ENCODE measurements at places on chromosomes 5 and 9. TPM values are rescaled to one million over a fixed set of nuclear protein-coding genes. Genes with fewer than 3 reads are reported as not detected.

Gene FASTKD3
- 26.7 TPM for polyA plus RNA-seq

- no peaks in the 10 kb centered on the region for H3K36me3 ChIP-seq
- H3K27ac ChIP-seq: no peak overlapping the region
- H3K4me3 ChIP-seq: no peak overlapping the region
- H3K4me1 ChIP-seq: no peaks in the 10 kb centered on the region
- H3K27me3 ChIP-seq: no peaks in the 10 kb centered on the region
These were observed 286.9 kb upstream of the ATP10B start for GRCh38 chr5:161138751-161139455.

Gene SH3TC2
- 0.48 TPM for polyA plus RNA-seq

Gene SLIT3
- 9.2 TPM for polyA plus RNA-seq

DNA sequence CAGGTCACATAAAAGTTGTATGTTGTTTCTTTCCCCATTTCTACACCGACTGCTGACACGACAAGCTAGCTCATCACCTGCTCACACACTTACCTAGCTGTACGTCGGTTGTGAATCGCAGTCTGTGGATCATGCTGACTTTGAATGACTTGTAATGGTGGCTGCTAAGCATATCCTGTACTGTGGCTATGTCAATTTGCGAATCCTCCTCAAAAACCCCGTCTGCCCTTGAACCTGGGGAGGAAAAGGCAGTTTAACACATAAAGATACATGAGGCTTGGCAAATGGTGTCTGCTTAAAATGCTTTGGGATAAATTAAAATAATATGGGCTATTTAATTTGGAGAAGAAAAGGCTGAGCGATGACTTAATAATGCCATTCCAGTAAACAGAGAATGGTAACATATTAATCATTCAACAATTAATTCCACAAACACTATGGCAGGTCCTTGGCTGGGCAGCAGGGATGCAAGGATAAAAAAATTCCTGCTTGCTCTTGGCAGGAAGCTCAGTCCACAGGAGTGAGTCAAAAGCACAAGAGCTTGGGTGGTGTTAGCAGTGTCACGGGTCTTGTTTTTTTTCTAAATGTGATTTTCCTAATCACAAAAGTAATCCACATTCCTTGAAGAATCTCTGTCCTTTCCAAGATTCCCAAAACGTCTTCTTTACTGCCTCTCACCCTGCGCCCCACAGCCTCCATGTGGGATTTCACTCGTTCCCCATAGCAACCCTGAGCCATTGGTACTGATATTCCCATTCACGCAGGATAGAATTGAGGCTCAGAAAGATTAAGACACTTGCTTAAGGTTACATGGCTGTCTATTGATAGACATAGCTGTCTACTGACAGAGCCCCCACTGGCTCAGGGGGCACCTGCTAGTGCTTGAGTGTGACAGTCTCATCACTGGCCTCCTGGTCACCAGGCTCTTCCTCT, 222.4 kb downstream of the MAPKAP1 start:
- no peaks in the 10 kb centered on the region for H3K4me1 ChIP-seq
- H3K27ac ChIP-seq: no peak overlapping the region
- H3K27me3 ChIP-seq: no peaks in the 10 kb centered on the region
- DNase-seq: no peak

Gene C5orf52
- not detected for polyA plus RNA-seq

DNA sequence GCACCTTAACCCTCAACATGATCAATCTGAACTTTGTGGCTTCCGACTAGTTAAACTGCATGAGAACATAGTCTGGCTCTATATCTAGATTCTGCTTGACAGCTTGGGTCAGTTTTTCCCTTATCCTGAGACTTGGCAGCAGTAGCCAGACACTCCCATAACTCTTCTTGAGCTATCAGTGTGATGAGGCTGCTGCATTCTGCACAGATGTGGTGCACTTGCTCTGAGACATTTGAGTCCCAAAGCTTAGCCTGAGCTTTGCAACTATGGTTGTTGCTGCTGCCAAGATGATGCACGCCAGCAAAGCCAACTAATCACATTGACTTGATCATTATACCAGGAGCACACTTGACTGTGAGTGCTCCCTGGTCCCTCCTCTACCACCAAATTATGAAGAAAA, 36.2 kb downstream of the MOCS2 start:
- H3K27me3 ChIP-seq: no peaks in the 10 kb centered on the region
- H3K4me1 ChIP-seq: no peaks in the 10 kb centered on the region
- H3K4me3 ChIP-seq: no peak overlapping the region
- no peak for DNase-seq

DNA sequence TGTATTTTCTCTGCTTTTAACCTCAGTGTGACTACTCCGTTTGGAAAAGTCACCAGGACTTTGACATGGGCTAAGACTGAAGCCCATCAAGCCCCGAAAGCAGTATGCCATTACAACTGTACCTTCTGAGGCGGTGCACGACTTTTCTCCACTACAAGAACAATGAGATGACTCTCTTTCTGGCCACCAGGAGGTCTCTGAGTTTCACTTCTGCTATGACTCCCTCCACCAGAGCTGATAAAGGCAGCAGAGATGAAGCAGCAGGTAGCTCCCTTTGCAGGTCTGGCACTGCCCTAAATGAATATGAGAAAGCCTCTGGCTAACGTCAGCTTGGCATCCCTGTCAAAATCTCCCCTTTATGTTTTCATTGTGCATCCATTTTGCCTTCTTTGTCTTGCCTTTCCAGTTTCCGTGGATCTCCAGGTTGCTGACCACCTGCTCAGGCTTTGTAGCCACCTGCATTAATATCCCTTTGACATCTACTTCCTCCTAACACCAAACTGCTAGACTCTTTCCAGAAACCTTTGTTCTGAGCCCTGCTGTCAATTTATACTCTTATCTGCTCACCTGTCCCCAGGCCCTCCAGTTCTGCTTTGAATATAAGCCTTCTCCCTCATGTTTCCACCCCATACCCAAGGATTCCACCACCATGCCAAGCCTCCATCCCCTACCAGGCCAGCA, 221.7 kb downstream of the ZNF608 start:
- H3K27ac ChIP-seq: no peak overlapping the region
- H3K4me1 ChIP-seq: no peaks in the 10 kb centered on the region
- H3K27me3 ChIP-seq: no peaks in the 10 kb centered on the region
- no peak for DNase-seq
- H3K36me3 ChIP-seq: no peaks in the 10 kb centered on the region

Gene PLPP1
- polyA plus RNA-seq: 32.5 TPM

DNA sequence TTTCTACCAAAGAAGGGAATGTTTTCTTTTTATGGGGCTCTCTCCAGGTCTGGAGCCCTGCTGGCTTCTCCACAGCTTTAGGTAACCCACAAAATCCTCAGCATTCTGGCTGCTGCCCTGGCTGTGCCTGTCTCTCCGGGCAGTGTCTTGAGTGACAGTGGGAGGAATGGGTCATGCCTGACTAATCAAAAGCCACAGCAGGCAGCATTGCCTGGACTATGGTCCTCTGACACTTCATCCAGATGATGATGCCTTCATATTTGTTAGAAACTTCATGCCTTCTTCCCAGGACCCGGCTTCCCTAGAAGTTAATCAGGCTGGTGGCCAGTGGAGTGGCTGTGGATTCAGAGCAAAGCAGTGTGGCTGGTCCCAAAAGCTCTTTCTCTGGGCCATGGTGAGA, 32.2 kb upstream of the TGFBI start:
- DNase-seq: no peak
- H3K4me3 ChIP-seq: no peak overlapping the region
- H3K27ac ChIP-seq: no peak overlapping the region
- no peaks in the 10 kb centered on the region for H3K4me1 ChIP-seq

- no peaks in the 10 kb centered on the region for H3K27me3 ChIP-seq
- H3K4me3 ChIP-seq: no peak overlapping the region
- no peak overlapping the region for H3K27ac ChIP-seq
These were observed 157.1 kb downstream of the PBX3 start for GRCh38 chr9:125904155-125904851.

Gene SPINK1
- 7.3 TPM for polyA plus RNA-seq

Gene SGCD
- polyA plus RNA-seq: 0.46 TPM

DNA sequence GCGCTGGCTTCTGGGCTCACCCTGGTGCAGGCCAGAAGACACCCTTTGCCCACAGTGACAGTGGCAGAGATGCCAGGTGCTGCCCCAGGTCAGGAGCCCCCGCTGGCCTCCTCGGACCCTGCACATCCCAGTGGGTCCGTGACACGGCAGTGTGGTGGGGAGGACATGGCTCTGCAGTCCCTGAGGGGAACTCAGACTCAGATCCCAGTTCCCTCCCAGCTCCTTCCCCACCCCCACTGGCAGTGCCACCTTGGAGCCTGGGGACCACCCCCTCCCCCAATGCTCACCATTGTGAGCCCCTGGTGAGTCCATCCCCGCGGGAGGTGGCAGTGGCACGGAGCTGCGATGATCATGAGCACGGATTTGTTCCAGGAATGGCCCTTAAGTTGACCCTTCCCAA, 562 bp upstream of the CCDC187 start:
- no peak for DNase-seq
- no peak overlapping the region for H3K27ac ChIP-seq
- H3K4me1 ChIP-seq: peaks cover 18% of the 10 kb centered on the region
- H3K27me3 ChIP-seq: peaks cover 14% of the 10 kb centered on the region
- H3K36me3 ChIP-seq: no peaks in the 10 kb centered on the region

GRCh38 chr5:16625096-16625495, 8.3 kb upstream of the RETREG1 start:
- no peaks in the 10 kb centered on the region for H3K36me3 ChIP-seq
- no peaks in the 10 kb centered on the region for H3K27me3 ChIP-seq
- no peak for DNase-seq
- H3K4me1 ChIP-seq: peaks cover 18% of the 10 kb centered on the region

Gene IRX2
- 1.5 TPM for polyA plus RNA-seq

GRCh38 chr9:113513111-113513510, 49.6 kb downstream of the RGS3 start:
- H3K27me3 ChIP-seq: no peaks in the 10 kb centered on the region
- H3K4me3 ChIP-seq: no peak overlapping the region
- H3K27ac ChIP-seq: no peak overlapping the region

GRCh38 chr5:6869677-6870076, 156.4 kb downstream of the TENT4A start:
- DNase-seq: no peak
- no peaks in the 10 kb centered on the region for H3K36me3 ChIP-seq
- H3K27me3 ChIP-seq: no peaks in the 10 kb centered on the region

GRCh38 chr5:58459146-58460001, 512 bp downstream of the PLK2 start:
- peak; percentile 15 for DNase-seq
- peaks cover 5% of the 10 kb centered on the region for H3K4me1 ChIP-seq
- H3K27me3 ChIP-seq: peaks cover 13% of the 10 kb centered on the region

DNA sequence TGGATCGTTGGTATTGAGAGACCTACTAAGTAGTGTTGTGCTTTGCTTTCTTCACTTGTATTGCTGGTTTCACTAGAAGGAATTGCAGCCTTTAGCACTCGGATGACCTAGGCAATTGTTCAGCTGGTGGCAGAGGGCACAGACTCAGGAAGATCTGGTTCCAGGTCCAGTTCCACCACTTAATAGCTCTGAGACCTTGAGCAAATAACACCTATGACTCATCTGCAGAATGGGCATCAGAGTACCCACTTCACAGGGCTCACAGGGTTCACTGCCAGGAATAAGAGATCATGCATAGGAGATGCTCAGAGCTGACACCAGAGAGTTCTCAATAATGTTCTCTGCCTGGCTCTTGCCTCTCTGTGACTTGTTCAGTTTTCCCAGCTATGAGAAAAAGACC, 133.6 kb downstream of the SIL1 start:
- DNase-seq: no peak
- no peak overlapping the region for H3K4me3 ChIP-seq
- H3K27me3 ChIP-seq: no peaks in the 10 kb centered on the region
- H3K4me1 ChIP-seq: no peaks in the 10 kb centered on the region
- no peak overlapping the region for H3K27ac ChIP-seq
- H3K36me3 ChIP-seq: no peaks in the 10 kb centered on the region

- no peak for DNase-seq
- no peak overlapping the region for H3K27ac ChIP-seq
- H3K27me3 ChIP-seq: no peaks in the 10 kb centered on the region
- H3K4me1 ChIP-seq: no peaks in the 10 kb centered on the region
- H3K36me3 ChIP-seq: no peaks in the 10 kb centered on the region
- no peak overlapping the region for H3K4me3 ChIP-seq
These were observed 16.8 kb upstream of the SLC9A3 start for GRCh38 chr5:540906-541538.

- peaks cover 15% of the 10 kb centered on the region for H3K4me1 ChIP-seq
- peaks cover 47% of the 10 kb centered on the region for H3K27me3 ChIP-seq
- no peaks in the 10 kb centered on the region for H3K36me3 ChIP-seq
- DNase-seq: peak; percentile 8
- H3K27ac ChIP-seq: no peak overlapping the region
These were observed 1.2 kb downstream of the LOX start for GRCh38 chr5:122076669-122077365.

GRCh38 chr9:3528451-3528850, 2.6 kb upstream of the RFX3 start:
- no peaks in the 10 kb centered on the region for H3K27me3 ChIP-seq
- no peak for DNase-seq
- peak overlapping the region; percentile 30 for H3K27ac ChIP-seq
- H3K36me3 ChIP-seq: peaks cover 3% of the 10 kb centered on the region

DNA sequence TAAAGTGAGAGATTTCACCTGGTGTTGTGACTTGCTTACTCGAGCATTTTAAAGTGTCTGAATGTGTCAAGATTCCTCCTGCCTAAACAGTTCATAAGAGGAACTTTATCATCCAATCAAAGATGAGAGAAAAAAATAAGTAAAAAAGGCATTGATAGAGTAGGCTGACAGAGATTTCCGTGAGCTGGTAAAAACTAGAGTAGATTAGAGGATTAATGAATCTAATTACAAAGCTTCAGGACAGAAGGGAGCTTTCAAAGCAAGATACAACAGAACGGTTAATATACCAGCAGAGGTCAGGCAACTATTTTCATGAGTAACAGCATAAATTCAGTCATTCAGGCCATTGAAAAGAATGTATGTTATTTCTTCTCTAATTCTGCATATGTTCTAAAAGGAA, 91.5 kb downstream of the ADAMTS6 start:
- no peaks in the 10 kb centered on the region for H3K36me3 ChIP-seq
- no peak overlapping the region for H3K4me3 ChIP-seq
- H3K27me3 ChIP-seq: no peaks in the 10 kb centered on the region
- no peak overlapping the region for H3K27ac ChIP-seq

DNA sequence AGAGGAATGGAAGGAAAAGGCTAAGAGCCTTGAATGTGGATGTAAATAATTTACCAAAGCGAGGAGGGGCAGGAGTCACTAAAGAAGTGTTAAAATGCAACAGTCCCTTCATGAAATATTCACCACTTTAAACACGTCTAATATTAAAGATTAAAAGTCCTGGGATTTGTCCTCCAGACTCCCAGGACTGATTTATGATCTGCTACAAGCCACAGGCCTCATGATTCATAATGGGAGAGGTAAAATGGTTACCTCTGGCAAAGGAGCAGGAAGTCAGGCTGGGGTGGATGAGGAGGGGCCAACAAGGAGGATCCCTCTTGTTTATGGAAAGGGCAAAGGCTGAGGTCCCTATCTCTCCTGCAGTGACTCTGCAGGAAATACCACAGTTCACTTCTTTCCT, 292.4 kb downstream of the TRIM32 start:
- no peaks in the 10 kb centered on the region for H3K4me1 ChIP-seq
- H3K27ac ChIP-seq: no peak overlapping the region
- no peaks in the 10 kb centered on the region for H3K36me3 ChIP-seq
- DNase-seq: no peak
- H3K4me3 ChIP-seq: no peak overlapping the region

- no peak for DNase-seq
- H3K4me3 ChIP-seq: no peak overlapping the region
- H3K36me3 ChIP-seq: no peaks in the 10 kb centered on the region
- no peaks in the 10 kb centered on the region for H3K27me3 ChIP-seq
These were observed 167.5 kb downstream of the HACD4 start for GRCh38 chr9:20863945-20864344.

Gene TUBB4B
- 104 TPM for polyA plus RNA-seq

Gene GMCL2
- under 0.01 TPM for polyA plus RNA-seq

GRCh38 chr9:28547527-28547926, 974.2 kb upstream of the C9orf72 start:
- H3K4me1 ChIP-seq: no peaks in the 10 kb centered on the region
- H3K36me3 ChIP-seq: no peaks in the 10 kb centered on the region
- H3K27ac ChIP-seq: no peak overlapping the region
- H3K27me3 ChIP-seq: no peaks in the 10 kb centered on the region
- H3K4me3 ChIP-seq: no peak overlapping the region

Gene KIF20A
- 3.7 TPM for polyA plus RNA-seq

Gene SNCB
- polyA plus RNA-seq: 0.21 TPM

Measured in thymus (tissue), 14 donors.